ENCODE measurements at places on chromosomes 3 and 15.

DNA sequence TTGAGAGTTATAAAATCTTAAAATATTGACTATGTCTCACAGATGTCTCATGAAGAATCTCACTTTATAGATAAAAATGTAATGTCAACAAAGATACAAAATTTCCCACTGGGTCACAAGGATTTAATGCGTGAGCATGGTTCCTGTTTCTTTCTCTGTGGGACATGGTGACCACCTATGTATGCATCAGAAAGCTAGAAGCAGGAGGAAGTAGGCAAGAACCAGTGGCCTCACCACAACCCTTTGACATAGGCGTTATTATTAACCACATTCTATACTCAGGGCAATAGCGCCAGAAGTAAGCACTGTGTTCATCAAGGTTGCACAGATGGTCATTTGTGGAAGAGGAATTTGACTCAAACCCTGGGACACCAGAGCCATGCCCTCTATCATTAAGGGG, 11.7 kb upstream of the ADAMTS17 start:
- no peak for DNase-seq

GRCh38 chr15:67652586-67652985, 110.1 kb downstream of the MAP2K5 start:
- DNase-seq = no peak

GRCh38 chr3:118543832-118544231, 490.8 kb downstream of the IGSF11 start:
- DNase-seq = no peak

GRCh38 chr3:138457863-138458735, 23.7 kb downstream of the ESYT3 start:
- no peak for DNase-seq

All from activated T-cell treated with anti-CD3 and anti-CD28 coated beads for 48 hours (primary cell).